ENCODE measurements at places on chromosomes 2 and 18.

DNA sequence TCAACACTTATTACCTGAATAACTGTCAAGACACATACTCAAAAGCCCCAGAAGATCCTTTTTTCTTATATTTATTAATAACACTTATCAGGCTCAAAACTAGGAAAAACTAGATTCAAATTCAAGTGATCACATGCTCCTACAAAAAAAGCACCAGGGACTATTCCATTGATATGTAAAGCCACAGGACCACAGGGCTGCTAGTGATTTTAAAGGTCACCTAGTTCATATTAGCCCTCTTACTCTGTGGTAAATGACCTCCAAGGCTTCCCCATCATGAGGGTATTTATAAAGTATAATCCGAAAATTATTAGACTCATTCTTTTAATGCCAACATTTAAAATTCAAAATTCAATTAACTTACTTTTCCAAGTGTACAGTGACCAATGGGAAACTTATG, 52.5 kb downstream of the LRPPRC start:
- DNase-seq: no peak

DNA sequence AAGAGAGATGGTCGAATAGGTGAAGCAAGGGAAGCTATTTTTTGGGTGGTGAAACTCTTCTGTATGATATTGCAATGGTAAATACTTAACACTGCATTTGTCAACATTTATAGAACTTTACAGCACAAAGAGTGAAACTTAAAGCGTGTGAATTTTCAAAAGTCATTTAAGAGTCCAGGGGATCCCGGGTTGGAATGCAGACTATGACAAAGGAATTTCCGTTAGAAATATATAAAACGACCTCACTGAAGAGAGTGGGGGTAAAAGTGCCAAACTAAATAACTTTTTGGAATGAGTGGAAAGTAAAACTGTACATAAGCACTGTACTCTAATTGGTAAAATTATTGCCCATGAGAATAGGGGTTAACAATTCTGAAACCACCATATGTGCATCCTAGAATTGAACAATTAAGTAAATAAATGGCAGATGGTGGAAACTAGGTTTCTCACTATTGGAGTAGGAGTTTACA, 191.0 kb upstream of the FN1 start:
- no peak for DNase-seq

DNA sequence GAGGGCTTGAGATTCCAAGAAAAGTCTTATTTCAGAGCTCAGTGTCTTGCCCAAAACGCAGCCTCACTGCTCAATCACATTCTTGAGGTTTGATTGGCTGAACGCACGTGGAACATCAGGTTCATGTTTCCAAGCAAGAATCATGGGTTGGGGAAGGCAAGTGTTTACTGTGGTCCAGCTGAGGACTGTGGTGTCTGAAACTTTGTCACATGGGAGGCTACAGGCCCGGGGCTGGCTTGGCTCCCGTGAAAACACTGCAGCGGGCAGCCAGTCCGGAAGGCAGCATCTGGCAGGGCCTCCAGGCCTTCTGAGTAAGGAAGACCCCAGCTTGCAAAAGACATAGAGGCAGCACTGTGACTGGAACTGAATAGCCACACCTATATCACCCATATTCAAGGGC, 84.7 kb downstream of the POLR1A start:
- no peak for DNase-seq

- DNase-seq: no peak
These were observed 352.7 kb downstream of the TSN start for GRCh38 chr2:122108186-122108585.

DNA sequence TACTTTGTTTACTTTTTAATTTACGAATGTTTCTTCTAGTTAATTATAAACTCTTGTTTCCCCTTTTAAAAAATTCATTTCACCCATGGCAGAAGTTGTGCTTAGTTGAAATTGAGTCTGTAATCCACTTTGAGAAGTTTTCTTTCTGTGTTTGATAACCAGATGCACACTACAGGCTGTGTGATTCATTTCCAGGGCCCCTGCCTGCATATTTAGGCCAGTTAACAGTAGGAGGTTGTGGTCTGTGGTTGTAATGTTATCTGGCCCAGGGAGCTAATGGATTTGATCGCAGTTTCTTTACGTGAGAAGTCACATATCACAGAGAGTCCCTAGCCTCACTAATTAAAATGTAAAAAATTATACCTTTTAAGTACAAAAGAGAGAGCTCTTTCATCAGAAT, 3.3 kb downstream of the CDH7 start:
- no peak for DNase-seq

DNA sequence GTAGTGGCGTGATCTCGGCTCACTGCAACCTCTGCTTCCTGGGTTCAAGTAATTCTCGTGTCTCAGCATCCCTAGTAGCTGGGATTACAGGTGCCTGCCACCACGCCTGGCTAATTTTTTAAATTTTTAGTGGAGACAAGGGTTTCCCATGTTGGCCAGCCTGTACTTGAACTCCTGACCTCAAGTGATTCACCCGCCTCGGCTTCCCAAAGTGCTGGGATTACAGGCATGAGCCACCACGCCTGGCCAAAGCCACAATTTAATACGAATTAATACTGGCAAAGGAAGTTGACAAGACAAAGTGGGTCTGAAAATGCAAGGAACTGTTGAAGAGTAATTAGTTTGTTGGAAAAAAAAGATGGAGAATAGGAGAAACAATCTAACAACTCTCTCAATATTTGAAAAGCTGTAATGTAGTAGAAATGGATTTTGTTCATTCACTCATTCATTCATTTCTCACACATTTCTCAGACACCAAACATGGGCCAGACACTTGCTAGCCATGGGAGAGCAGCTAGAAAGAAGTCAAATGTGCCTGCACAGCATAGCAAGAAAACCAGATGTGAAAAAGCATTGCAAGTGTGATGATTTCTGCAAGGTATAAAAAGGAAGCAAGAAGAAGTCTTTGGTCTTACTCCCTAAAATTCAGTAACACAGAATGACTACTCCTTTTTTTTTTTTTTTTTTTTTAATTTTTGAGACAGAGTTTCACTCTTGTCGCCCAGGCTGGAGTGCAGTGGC, 39.4 kb upstream of the ATL2 start:
- no peak for DNase-seq

GRCh38 chr2:211367293-211367692, 810.9 kb downstream of the CPS1 start:
- no peak for DNase-seq

DNA sequence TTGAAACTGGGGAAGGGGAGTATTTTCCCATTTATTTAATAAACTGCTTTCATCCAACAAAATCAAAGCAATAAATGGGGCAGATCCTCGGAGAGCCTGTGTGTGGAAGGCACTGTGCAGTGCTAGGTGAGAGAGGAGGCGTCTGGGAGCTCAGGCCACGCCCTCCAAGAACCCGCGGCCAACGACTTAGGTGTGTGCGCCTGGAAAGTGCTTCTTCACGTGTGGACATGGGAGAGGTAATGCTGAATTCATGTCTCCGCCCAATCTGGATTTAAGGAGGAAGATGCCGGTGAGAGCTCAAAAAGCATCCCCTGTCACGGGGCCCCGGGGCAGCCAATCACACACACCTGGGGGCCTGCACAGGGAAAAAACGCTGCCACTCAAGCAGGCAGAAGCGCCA, 77.4 kb downstream of the HDAC4 start:
- no peak for DNase-seq

DNA sequence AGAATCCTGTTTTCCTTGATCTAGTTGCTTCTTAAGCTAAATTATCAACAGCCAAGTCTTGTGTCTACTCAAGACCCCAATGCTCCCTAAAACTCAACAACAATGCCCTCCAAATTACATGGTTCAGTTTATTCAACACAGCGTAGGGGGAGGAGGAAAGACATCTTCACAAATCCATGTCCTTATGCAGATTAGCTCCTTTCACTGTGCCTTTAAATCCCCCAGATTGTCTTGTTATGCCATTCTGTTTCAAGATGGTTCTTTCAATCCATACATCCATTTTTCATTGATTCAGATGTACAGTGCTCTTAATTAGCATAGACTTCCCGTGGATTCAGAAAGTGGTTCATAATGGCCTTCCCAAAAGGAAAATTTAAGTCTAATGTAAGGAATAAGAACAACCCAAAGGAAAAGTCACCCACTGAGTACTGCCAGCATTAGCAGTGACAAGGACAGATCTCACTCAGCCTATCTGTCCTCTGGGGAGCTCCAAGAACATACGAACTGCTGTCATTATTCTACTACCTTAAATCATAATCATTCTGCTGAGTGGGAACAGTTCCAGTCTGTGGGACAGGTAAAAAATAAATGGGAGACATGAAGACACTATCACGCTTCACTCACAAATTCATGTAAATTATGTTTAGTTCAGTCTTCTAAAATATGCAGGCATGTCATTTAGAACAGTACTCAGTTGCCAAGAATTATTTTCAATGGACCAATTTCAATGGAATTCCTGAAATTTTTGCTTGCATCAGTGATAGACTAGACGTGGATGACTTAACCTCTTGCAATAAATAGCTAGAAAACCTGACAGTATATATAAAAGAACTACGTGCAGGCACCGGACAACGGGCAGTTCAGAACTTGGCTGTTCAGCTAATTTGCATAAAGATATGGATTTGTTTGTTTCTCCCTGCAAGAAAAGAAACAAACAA, 58.9 kb upstream of the RNU4ATAC start:
- DNase-seq: no peak

DNA sequence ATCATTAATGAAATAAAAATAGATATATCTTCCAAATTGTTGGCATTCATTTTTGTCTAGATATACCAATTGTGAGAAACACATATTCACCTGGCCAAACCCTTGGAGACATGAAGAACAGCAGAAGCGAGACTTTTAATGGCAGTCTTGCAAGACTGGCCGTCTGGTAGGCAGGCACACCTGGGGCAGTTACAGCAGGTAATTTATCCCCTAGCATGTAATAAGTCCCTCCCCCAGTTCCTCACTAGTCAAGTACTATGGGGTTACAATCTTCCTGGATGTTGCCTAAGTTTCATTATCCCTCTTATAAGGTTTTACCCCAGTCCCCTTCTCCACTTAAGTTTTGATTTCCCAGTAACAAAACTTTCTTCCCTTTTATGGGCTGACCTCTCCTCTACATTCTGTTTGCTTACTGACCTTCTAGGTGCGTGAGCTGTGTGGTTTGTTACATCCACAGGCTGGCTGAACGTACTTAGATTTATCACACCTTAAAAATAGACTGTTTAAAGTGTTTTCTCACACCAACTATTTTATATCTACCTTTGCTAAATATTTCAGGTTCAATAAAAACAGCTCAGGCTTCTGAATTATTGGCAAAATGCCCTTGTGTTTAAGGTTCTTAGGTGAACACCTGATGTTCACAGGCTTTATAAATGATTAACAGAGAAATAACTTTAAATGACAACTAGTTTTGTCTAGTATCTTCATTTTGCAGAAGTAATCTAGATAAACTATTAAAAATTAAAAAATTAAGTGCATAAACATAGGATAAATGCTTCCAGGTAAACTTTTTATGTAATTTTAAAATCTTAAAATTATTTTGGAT, 365.0 kb upstream of the TFPI start:
- no peak for DNase-seq

GRCh38 chr2:239161711-239162140, 239.1 kb downstream of the HDAC4 start:
- DNase-seq: no peak

GRCh38 chr2:226716126-226716525, 83.5 kb downstream of the IRS1 start:
- DNase-seq: no peak

- no peak for DNase-seq
These were observed 316.2 kb upstream of the MGAT5 start for GRCh38 chr2:133937669-133938068.

GRCh38 chr2:242020196-242021004, 150.9 kb downstream of the RTP5 start:
- DNase-seq: no peak

DNA sequence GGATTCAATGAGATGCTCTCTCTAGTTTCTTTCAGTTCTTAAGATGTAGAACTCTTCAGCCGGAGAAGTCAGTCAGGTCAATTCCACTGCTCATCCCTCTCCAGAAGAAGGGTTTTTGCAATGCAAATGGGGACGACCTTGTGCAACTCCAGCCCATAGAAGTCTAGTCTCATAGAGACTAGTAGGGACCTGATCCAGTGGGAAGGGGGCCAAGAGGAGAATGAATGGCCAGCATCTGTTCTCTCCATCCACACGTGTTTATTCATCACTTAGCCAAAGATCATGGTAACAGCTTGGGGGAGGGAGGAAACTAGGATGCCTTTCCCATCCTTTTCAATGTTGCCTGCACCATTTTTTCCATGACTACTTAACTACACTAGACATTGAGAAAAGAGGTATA, 120.2 kb downstream of the LAMA3 start:
- DNase-seq: no peak

DNA sequence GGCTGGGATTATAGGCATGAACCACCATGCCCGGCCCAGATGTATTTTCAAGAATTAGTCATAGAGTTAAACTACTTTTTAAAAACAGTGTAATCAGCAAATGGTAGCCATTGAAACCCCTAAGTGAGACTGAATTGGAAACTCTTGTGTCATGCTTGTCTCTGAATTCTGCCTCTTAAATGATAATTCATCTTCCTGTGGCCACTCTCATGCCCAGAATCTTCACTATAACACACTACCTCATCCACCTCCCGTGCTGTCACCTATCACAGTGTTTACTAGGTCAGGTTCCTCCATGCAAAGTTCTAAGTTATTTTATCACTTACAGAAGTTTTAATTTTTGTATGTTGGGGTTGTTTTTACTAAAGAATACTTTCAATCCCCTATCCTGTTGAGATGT, 197.5 kb downstream of the PHLPP1 start:
- no peak for DNase-seq

- DNase-seq: no peak
These were observed 45.7 kb downstream of the KCNF1 start for GRCh38 chr2:10957391-10957790.

DNA sequence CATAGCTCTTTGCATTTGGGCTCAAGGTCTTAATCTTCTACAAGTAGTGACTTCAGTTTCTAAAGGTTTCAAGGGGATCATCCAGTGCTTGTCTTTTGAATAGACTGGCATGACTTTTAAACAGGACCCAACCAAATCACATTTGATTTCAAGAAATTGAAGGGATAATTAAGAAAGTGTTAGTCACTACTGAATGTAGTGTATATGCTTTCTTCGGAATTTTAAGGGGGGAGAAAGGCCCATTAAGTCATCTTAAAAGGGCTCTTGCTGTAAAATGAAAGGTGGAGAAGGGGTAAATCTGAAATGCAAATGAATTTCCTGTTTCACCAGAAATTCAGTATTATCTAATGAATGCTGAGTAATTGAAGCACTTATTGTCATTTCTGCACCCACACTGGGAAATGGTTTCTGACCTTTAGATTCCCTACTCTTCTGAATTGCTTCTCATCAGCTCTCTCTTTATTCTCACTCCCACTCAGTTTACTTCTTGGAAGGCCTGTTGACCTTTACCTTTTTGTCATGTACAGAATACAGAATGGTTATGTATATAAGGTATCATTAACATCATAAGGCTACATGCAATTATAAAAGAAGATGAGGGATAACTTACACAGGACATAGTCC, 241.4 kb downstream of the SLC8A1 start:
- no peak for DNase-seq
